ENCODE measurements at places on chromosomes 13 and 19. TPM values are rescaled to one million over a fixed set of nuclear protein-coding genes. Genes with fewer than 3 reads are reported as not detected.

Gene ZNF729
- not detected for polyA plus RNA-seq

Gene EXOC3L2
- 24.6 TPM for polyA plus RNA-seq

Gene MAST1
- 4.7 TPM for polyA plus RNA-seq

Gene CACNA1A
- polyA plus RNA-seq: 5.7 TPM

Gene MBD3L3
- polyA plus RNA-seq: not detected

Gene ZNF208
- 0.51 TPM for polyA plus RNA-seq

Gene GRK1
- not detected for polyA plus RNA-seq

Gene ZNF560
- polyA plus RNA-seq: not detected

Gene MEDAG
- 19.8 TPM for polyA plus RNA-seq

Gene FXYD1
- polyA plus RNA-seq: 58.6 TPM

Gene SMIM17
- 0.35 TPM for polyA plus RNA-seq

Gene ZNF738
- 9.3 TPM for polyA plus RNA-seq

Gene TNNT1
- polyA plus RNA-seq: 2.5 TPM

Gene RPL18A
- polyA plus RNA-seq: 1,151 TPM

Gene SOX1
- not detected for polyA plus RNA-seq

Gene C19orf85
- polyA plus RNA-seq: not detected

Gene ZNF296
- polyA plus RNA-seq: 13.2 TPM

Gene MEX3D
- 2.1 TPM for polyA plus RNA-seq

Gene ACP5
- polyA plus RNA-seq: 152 TPM

Gene RASAL3
- 20.5 TPM for polyA plus RNA-seq

Gene ADGRE1
- 0.07 TPM for polyA plus RNA-seq

Gene C5AR1
- polyA plus RNA-seq: 3.2 TPM

Gene DKKL1
- polyA plus RNA-seq: not detected

Data from adrenal gland (tissue), 19 donors.